ENCODE measurements at places on chromosomes 6 and 20.

DNA sequence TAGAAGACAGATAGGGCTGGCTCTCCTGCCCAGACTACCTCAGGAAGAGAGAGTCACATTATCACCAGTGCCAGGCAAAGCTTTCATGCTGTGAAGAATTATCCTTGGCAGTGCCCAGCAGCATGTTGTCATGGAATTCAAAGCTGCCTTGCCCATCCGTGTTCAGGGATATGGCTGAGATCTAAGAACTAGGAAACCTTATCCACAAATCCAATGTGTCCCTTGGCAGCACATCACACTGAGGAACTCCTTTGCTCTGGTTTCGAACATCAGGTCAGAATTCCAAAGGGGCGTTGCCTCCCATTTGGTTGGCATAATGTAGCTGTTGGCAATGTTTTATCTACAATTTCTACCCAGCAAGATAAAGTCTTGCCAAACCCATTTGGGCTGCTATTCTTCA lies 52.7 kb downstream of the ADGRF1 start:
- no peak for DNase-seq

- DNase-seq, result no peak
Observed at GRCh38 chr6:70180901-70181599, 121.8 kb downstream of the COL9A1 start.

GRCh38 chr6:170156448-170157375 lies 134.2 kb downstream of the DLL1 start:
- DNase-seq, result no peak

DNA sequence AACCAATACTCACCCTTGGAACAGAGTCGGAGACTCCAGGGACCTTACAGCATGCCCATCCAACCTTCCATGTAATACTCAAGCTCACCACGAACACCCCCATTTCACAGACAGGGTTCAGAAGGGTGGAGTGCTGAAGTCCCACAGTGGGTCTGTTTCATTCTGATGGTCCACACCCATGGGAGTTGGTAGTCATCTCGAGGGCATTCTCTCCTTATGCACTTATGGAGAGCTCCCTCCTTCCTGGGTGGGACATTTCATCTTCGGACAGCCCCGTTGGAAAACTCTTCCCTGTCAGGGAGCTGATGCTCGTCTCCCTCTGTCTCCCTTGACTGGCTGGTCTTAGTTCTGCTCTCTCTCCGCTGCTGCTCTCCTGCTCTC lies 38.9 kb downstream of the COX4I2 start:
- DNase-seq, result no peak

DNA sequence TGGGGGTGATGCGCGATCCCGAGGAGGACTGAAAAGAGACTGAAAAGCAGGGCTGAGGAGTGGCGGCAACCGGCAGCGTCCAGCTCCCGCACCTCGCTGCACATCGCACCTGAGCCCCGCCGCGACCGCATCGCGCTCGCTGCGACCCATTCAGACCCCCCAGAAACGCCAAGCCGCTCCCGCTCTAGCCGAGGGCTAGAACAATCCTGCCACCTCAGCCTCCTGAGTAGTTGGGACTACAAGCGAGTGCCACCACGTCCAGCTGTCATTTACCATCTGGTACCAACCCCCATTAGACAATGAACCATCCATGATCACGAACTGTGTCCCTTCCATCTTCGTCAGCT lies 33.2 kb downstream of the HLA-A start:
- no peak for DNase-seq

GRCh38 chr20:34004790-34005457 lies 11.2 kb downstream of the RALY start:
- no peak for DNase-seq
